Fibroblast of upper back skin (primary cell): ENCODE measurements at places on chromosomes 11 and 22.

DNA sequence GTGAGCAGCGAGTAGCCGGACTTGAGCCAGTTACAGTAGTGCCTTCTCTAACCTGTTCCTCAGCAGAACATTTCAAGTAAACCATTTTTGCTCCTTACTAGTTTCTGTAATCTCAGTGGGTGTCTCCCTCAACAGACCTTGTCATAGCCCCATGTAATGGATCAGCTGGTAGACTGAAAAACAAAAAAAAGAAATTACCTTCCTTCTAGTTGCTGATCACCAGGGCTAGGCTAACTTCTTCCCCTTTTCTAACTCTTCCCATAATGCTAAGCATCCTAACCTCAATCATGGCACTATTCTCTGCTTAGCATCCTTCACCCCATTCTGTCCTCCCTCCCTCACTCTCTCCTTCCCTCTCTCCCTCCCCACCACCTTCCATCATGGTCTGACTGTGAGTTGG lies 35.8 kb upstream of the CBX6 start:
- no peak for DNase-seq

- DNase-seq: no peak
Observed at GRCh38 chr22:26474682-26475081, 8.9 kb downstream of the HPS4 start.

DNA sequence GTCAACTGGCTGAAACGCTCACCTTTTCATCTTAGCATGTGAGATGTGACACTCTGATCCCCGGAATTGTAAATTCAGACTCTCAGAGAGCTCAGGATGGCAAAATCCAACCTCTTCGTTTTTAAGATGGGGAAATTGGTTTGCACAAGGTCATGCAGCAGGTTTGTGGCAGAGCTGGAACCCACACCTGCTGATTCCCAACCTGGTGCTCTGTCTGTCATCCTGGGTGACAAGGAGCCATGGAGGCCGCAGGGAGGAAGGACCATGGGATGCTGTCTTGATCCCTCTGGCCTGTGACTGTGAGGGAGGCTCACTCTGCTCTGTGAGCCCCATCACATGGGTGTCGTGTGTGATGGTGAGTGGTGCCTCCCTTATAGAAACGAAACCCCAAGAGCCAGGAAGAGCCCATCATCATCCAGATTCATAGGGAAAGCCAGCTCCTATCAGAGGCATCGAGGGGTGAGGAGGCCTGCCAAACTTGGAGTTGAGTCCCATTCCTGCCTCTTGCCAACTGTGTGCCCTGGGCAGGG lies 87.4 kb upstream of the SYT13 start:
- DNase-seq: no peak

DNA sequence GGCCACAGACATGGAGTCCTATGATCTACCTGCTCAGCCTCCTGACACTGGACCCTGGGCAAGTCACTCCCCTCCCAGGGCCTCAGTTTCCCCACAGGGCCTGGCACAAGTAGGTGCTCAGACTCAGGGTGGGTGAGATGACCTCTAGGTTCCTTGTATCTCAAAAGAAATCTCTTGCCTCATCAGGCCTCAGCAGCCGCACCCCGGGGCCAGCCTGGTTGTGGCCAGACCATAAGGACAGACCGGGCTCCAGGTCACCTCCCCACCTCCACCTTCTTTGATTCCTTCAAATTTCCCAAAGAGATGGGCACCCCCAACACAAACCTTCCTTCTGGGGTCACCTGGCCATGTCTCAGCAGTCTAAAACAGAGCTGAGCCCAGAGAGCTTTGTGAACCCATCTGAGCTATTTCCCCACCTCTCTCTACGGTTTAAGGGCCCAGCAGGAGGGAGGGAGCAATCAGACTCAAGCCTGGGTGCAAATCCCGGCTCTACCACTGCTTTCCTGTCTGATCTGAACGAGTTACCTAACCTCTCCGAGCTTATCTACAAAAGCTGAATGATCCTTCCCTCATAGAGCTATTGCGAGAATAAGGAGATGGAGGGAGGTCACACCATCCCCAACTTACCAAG lies 2.5 kb upstream of the APOL4 start:
- no peak for DNase-seq

DNA sequence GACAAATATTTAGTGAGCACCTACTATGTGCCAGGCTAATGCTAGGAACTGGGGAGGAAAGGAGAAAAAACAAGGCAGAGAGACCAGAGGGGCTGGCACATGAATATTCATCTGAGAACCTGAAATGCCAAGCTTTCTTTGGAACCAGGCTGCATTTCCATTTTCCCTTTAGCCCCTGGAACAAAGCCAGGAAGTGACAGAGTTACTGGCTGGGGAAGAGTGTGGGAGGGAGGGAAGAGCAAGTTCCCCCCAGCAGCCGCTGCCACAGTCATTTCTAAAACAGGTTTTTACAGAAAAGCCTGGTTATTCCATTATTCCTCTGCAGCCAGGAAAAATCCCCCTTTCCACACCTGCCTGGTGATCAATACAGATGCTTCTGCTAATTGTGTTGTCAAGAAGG lies 97.0 kb downstream of the SPON1 start:
- no peak for DNase-seq

- no peak for DNase-seq
Observed at GRCh38 chr22:44985906-44986527, 23.8 kb downstream of the PHF21B start.
